Right cardiac atrium (tissue), 5 donors: ENCODE measurements at places on chromosomes 4 and X.
A peak's percentile ranks its signal among the peaks of the same experiment; 100 is the strongest.

DNA sequence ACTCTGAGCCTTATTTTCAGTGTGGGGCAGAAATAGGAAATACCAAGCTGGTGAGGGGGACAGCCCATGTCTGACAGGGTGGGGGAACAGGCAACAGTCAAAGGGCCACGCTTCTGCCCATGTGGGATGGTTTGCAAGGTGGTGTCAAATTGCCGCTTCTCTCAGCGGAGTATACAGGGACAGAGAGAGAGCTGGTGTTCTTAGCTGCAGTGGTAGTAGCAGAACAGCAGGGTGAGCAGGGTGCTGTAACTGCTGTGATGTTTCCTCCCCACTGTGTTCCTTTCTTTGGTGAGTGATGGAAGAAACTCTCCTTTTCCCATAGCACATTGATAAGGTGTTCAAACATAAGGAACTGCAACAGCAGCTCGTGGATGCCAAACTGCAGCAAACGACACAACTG is 37.9 kb downstream of the RBBP7 start:
- DNase-seq: no peak

GRCh38 chr4:26682436-26682835 is 98.6 kb downstream of the TBC1D19 start:
- DNase-seq: no peak

DNA sequence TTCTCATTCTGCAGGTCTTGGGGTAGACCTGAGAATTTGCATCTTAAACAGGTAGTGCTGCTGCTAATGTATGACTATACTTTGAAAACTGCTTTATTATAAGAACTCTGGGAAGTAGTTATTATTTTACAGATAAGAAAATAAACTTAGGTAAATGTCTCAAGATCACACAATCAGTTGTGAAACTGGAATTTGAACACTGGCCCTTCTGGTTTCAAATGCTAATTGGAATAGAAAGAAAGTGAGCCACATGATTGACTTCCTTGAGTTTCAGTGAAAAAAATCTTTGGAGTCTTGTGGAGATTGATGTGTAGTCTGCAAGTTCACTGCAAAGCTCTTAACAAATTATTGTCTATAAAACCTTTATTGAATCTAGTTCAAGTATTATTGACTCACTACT is 44.5 kb downstream of the FTHL17 start:
- no peak for DNase-seq

DNA sequence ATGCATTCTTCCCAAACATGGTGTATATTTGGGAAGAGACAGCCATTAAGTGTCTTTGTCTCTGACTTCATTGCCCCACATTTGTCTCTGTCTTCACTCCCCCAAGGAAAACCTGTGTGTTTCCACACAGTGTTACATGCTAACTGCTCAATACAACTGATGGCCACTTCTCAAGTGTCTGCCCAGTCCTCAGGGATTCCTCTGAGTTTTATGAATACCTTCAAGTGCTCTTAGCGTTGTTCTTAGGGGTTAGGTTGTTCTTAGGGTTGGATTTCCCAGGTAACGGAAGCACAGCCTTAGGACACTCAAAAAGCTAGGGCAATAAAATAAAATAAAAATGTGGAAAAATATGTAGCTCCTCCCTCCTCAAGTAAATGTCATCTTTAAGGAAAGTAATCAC is 64.7 kb upstream of the PLAC8 start:
- DNase-seq: no peak

DNA sequence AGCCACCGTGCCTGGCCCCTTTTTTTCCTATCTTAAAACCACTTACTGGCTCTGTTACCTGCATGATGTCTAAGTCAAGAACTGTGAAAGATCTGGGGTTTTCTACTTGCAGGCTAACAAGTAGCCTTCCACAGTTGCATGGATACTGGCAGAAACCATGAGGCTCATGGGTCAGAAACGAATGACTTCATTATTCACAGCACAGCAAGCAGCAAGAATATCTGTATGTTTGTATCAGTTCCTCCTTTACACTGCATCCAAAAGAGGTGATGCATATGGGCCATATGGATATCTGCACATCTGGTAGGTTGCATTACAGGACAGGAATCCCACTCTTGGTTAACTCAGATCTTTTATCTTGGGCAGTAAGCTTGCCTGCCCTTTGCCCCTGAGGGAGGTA is 154.9 kb upstream of the NUDT6 start:
- DNase-seq: no peak

GRCh38 chr4:29309050-29309449 is 1411.1 kb upstream of the PCDH7 start:
- no peak for DNase-seq

DNA sequence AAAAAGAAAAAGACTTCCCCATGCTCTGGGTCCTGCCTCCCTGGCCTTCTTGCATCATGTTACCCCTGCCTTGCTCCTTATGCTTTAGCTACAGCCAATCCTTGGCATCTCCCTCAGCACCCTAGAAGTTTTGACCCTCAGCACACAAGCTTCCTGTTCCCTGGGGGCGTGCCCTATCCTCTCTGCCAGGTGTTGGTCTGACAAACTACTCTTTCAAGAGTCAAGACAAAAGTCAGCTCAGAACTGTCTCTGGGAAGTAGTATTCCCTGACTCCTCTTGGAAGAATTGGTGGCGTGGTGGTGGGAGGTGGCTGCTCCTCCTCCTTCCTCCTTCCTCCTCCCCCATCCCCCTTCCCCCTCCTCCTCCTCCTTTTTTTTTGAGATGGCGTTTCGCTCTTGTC is 41.0 kb downstream of the PRPS1 start:
- no peak for DNase-seq

GRCh38 chr4:54395013-54395527 is 166.0 kb downstream of the PDGFRA start:
- no peak for DNase-seq

- no peak for DNase-seq
Measured at GRCh38 chrX:53075011-53075410, 7.2 kb upstream of the TSPYL2 start.

- no peak for DNase-seq
Measured at GRCh38 chr4:81366779-81367178, 104.9 kb downstream of the RASGEF1B start.

DNA sequence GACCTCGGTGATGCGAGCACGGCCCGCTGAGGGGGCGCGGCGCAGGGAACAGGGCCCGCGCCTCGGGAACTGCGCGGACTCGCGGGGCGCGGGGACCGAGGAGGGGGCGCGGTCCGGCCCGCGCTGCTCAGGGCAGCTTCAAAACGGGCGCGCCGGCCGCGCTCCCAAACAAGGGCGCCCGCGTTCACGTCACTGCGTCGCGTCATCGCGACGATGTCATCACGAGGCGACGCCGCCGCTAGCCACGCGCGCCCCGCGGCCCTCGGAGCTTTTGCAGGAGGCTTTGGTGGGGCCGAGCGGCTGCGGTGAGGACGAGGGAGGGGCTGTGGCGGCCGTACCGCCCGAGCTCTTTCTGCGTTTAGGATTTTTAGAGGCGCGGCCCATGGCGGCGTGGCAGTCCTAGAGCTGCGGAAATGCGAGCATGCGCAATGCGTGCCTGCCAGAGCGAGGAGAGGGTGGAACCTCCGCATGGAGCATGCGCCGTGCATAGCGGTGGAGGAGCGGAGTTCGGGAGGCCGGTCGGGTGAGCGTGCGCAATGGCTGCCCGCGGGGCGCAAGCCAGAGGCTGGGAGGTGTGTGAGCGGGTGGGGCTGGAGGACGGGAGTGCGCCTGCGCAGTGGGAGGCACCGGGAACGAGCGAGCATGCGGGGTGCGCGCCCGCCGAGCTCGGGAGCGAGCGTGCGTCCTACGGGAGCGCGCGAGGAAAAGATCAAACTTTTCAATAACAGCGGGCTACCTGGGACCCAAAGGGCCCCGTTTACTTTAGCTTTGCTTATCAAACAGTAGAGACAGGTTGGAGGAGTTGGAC is at the start of gene PPP2R3B:
Gene PPP2R3B, minus strand, starts transcription at position 140 of the 808 bp plus-strand sequence. CDS start 216 bp downstream, outside the sequence.
- DNase-seq: peak; percentile 99

- no peak for DNase-seq
Measured at GRCh38 chr4:94349193-94349592, 6.6 kb upstream of the HPGDS start.

DNA sequence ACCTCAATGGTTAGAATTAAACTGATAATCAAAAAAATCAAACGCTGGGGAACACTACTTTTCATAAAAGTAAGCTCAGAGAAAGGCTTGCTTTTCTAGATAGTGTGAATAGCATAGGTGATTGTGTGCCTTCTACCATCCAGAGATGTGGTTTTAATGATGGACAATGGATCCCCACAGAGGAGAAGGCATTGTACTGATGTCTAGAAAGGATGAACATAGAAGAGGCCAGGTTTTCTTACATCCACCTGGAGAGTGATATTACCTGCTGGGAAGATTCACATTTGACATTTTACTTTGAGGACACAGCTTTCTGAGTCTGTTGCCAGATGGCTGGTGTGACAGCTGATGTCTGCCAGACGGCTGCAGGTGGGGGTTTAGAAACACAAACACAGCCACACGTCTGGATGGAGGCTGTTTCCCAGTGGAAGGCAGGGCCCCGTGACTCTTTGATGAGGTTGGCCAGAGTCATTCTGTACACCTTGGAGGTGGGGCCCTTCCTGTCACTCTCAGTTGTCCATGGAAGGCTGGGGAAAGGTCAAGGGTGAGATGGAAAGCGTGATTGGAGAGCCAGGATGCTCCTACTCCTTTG is 114.4 kb downstream of the PSAPL1 start:
- no peak for DNase-seq
